ENCODE measurements at places on chromosomes 11 and 22.

DNA sequence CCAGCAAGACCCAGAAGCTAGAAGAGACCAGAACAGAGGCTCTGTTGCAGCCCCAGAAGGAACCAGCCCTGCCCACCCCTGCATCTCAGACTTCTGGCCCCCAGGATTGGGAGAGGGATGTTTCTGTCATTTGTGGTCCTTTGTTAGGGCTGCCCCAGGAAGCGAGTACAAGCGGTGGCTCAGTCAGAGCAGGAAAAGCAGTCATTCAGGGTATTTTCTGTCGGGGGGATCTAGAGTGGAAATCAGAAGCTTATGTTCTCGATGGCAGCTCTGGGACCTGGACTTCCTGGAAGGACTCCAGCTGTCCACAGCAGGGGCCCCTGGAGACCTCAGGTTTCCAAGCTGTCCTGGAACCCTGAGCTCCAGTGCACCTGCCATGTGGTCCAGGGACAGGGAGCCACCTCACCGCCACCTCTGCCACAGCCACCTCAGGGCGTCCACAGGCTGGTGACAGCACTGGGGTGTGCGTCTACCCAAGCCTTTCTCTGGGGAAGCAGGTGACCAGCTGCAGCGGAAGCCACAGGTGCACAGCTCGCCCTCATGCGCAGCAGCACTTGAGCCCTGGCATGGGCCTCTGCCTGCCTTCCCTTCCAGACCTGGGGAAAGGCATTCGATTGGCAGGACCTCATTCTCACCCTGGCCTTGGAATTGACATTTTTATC lies 2.6 kb downstream of the KRTAP5-5 start:
- DNase-seq = no peak

- DNase-seq = no peak
Observed at GRCh38 chr11:117045196-117045595, 53.0 kb downstream of the SIK3 start.

- DNase-seq = peak; percentile 21
Observed at GRCh38 chr11:99973993-99974392, 713.1 kb upstream of the ARHGAP42 start.

DNA sequence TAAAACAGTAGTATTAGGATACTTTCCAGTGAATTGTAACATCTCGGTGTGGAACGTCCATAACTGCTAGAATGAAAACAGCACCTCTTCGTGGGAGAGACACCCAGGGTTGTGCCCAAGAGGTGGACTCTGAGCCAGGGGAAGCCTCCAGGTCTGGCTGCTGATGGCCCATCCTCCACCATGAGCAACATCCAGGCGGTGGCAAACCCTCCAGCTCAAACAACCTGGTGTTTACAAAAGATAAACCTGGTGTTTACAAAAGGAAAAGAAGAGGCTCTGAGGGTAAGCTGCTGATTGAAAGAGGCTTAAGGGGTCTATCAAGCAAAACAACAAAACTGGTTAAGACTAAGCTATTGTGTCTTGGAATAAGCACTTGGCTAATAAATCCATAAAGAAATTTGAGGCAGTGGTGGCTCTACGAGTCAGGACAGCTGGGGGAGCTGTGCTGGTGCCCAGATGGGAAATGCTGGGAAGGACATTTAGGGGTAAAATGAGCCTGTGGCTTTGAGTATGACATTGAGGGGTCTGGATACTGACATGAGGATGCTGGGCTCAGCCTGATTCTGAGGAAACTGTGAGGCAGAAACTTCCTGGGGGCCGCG lies 909.0 kb downstream of the BRD1 start:
- no peak for DNase-seq

DNA sequence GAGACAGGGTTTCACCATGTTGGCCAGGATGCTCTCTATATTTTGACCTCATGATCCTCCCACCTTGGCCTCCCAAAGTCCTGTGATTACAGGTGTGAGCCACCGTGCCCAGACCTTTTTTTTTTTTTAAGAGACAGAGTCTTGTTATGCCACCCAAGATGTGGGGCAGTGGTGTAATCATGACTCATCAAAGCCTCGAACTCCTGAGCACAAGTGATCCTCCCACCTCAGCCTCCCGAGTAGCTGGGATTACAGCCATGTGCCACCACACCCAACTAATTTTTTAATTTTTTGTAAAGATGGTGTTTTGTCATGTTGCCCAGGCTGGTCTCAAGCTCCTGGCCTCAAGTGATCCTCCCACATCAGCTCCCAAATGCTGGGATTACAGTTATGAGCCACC lies 37.9 kb downstream of the IZUMO1R start:
- DNase-seq = no peak
